Activated CD4-positive, alpha-beta T cell treated with anti-CD3 and anti-CD28 coated beads for 1 hour (primary cell): ENCODE measurements at places on chromosomes 3 and 15.

GRCh38 chr3:186053954-186054791 lies 54.7 kb downstream of the ETV5 start:
- DNase-seq: no peak

- DNase-seq: no peak
Observed at GRCh38 chr3:126955004-126955790, 27.7 kb upstream of the PLXNA1 start.

DNA sequence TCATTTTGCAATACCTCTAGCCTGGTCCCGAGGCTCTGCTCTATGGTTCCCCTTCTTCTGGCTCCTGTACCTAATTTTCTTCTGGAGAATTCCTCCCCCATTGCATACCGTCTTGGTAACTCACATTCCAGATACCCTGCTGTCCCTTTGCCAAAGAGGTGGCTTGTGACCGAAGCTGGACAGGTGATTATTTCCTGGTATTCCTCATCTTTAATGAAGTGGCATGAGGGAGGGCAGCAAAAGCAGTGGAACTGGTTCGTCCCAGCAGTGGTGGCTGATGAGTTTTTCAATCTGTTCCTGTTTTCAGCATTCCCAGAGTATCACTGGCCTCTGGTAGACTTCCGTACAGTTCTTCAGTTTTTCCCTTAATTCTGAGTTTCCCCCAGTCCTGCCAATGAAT lies 186.2 kb upstream of the CADPS start:
- no peak for DNase-seq

DNA sequence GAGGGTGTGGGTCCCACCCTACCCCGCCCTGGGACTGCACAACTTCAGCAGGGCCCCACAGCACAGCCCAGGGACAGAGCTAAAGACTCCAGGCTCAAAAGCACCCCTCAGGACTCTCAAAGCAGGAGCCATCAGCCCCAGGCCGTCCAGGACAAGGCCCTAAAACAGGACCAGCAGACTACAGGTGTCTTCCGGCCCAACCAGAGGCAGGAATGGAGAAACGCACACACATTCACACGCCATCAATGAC lies 26.1 kb downstream of the ATRIP start:
- DNase-seq: no peak

- no peak for DNase-seq
Observed at GRCh38 chr3:9649791-9650521, 651 bp downstream of the MTMR14 start.
